ENCODE measurements at places on chromosomes 4 and X.
A peak's percentile ranks its signal among the peaks of the same experiment; 100 is the strongest.

DNA sequence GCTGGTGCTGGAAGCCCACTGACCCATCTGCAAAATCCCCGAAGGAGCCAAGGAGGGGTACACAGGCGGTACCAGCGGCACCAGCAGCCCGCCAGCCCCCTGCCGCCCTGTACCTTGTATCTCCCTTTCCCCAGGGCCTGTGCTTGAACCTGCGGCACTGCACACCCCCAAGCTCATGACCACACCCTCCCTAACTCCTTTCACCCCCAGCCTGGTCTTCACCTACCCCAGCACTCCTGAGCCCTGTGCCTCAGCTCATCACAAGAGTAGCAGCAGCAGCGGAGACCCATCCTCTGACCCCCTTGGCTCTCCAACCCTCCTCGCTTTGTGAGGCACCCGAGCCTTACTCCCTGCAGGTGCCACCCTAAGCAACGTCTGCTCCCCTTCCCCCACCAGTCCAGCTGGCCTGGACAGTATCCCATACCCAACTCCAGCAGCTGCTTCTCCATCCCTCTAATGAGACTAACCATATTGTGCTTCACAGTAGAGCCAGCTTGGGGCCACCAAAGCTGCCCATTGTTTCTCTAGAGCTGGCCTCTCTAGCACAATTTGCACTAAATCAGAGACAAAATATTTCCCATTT is 94.9 kb downstream of the LARP1B start:
- no peak for DNase-seq

DNA sequence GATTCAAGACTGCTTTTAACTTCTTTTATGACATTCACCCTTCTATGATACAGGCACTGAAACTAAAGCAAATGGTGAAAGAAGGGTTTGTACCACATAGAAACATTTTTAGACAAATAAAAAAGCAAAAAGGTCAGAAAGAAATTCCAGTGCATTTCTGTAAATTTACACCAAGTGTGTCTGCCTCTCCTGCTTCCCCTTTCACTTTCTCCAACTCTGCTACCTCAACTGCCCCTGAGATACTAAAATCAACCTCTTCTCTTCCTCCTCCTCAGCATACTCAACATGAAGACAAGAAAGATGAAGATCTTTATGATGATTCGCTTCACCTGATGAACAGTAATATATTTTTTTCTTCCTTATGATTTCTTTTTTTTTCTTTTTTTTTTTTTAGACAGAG is 187.9 kb downstream of the LRBA start:
- DNase-seq = no peak

- DNase-seq = no peak
Observed at GRCh38 chrX:25754399-25754798, 383.7 kb upstream of the MAGEB18 start.

- no peak for DNase-seq
Observed at GRCh38 chr4:124092541-124092984, 620.0 kb downstream of the ANKRD50 start.

DNA sequence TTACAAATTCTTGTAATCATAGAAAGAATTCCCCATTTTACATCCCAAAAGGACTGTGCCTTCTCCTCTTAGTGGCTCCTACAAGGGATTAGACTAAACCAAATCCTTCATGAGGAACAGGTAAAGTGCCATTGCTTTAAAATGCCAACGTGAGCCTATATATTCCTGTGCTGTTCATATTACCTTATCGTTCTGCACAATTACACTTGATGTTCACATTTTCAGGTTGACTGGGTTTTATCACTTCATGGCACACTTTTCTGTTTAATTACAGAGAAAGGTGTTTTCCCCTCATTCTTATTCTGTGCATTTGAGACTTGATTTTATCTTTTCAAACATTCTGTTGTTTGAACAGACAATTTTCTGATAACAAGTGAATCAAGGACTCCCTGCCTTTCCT is 645.6 kb upstream of the FTHL17 start:
- no peak for DNase-seq

- DNase-seq = no peak
Observed at GRCh38 chrX:39653691-39654090, 444.1 kb downstream of the BCOR start.

DNA sequence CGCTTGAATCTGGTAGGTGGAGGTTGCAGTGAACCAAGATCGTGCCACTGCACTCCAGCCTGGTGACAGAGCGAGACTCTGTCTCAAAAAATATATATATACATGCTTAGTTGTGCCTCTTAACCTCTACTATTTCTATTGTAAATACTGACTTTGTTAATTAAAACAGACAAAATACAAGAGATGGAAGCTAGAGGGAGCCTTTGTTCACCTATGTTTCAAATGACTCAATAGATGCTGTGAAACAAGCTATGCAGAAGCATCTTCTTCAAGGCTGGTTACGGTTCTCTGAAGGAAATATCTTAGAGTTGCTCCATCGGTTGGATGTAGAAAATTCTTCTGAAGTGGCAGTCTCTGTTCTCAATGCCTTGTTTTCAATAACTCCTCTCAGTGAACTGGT is 6.2 kb downstream of the NCAPG start:
- DNase-seq = no peak

DNA sequence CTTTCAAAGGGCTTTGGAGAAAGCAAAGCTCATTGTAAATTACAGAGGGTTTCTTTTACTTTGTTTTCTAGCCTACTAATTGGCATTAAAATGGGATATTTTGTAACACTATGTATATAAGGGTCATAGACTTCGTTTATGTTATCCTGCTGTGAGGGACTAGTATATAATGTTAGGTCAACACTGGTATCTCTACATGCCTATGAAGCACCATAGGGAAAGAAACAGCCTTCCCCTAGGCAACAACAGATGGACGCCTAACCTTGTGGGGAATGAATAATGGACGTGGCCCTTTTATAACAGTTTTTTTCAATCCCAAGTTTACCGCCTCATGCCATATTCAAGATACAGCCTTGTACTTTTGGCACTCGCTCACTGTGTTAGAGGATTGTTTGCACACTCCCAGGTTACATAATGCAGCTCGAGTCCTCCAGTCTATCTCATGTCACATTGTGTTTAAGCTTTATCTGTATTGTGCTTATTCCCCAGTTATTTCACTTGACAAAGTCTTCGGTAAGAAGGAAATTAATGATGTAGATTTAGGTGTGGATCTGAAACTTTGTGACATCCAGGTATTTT is 711.0 kb downstream of the RPA4 start:
- DNase-seq = no peak

GRCh38 chr4:59339631-59340030 is 1860.5 kb upstream of the ADGRL3 start:
- DNase-seq = no peak

- DNase-seq = no peak
Observed at GRCh38 chrX:118156953-118157608, 40.5 kb upstream of the KLHL13 start.

DNA sequence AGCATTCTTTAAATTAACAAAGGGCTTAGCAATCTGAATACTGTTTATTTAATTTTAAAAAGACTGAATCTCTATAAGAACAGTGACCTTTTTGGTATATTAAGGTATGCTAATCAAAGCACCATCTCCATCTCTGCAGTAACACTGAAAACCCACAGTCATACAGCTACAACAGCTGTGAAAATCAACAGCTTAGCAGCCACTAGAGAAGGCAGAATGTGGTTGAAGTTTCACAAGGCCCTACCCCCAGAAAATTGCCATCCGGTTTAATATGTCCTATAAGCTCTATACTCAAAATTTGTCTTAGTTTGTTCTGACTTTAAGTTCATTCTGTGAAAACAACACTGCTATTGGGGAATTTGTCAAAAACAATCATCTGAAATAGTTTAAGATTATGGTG is 128.7 kb downstream of the OPHN1 start:
- DNase-seq = no peak

DNA sequence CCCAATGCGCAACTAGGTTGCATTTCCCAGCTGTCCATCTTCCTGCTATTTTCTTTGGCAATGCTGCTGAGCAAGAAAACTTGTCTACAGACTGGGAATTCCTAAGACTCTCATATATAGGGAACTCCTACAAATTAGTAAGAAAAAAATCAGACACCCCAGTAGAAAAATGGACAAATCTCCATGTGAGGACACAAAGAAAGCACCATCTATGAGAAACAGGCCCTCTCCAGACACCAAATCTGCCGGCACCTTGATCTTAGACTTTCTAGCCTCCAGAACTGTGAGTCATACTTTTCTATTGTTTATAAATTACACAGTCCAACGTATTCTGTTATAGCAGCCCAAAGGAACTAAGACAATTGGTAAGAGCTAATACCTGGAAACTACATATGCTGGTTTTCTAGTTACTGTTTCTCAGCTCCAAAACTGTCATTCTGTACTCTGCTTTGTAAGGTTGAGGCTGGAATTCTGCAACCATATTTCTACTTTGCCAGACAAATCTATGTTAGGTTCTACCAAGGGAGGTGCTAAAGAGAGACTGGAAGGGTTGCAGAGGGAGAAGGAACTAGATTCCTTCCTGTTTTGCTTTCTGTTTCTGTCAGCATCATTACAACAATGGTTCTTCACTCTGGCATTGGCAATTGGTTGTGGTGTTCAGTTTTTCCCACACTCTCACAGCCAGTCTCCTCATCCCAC is 35.7 kb upstream of the FAM241A start:
- no peak for DNase-seq

GRCh38 chr4:36255577-36255976 is 11.3 kb upstream of the ARAP2 start:
- DNase-seq = no peak

GRCh38 chr4:159027535-159027934 is 75.3 kb upstream of the RAPGEF2 start:
- no peak for DNase-seq

GRCh38 chr4:46016306-46016705 is 107.5 kb downstream of the GABRG1 start:
- no peak for DNase-seq

GRCh38 chr4:142383800-142384470 is 462.2 kb downstream of the INPP4B start:
- no peak for DNase-seq

DNA sequence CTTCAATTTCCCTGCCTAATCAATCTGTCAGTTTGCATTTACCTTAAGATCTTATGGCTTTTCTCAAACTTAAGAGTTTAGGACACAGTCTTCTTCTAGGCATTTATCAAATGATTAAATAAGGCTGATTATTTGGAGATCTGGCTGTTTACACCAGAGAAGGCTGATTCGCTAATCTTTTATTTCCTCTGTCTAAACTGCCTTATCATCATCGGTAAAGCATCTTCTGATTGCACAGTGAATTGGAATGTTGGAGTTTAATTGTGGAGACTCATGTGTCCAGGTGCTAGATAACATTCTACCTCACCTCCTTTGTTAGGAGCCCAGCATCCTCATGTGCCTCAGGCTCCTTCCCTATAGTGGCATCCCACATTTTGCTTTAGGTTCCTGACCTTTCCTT is 100.3 kb upstream of the DDIT4L start:
- DNase-seq = no peak

DNA sequence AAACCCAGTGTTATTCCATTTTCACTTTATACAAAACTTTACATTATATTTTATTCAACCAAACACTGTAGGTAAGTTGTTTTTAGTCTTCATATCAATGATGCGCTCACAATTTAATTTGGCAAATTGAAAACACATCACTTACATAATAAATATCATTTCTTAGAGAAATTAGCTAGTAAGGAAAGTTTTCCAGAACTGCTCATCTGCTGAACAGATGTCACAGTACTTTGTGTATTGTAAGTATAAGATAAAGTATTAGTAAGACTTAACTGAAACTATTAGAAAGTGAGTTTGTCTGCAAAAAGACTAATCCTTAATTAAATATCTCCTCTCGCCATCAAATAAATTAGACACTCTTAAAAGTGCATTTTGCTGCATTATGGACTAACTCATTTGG is 108.7 kb upstream of the PACRGL start:
- no peak for DNase-seq

DNA sequence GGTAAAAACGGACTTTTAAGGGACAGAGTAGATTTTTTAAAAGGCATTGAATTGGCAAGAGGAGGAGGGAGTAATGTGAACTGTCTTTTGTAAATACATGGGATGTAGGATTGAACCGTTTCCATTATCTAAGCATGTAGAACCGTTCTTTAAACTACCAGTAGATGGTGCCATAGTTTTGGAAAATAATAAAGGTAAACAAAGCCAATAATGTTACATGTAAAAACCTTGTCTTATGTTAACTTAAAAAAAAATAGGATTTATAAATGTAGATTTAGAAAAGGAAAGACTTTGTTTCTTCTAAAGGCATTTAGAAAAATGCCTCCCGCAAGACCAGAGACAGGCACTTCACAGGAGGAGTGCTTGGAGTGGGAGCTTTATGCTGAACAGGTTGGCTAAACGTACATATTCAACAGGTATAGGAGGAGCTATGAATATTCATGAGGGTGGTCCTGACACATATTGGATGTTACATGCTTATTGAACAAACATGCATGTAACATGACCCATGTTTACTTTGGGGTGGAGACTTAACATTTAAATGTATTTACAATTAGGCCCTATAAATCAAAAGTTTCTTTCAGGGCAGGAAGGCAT is 45.5 kb upstream of the FAM241A start:
- DNase-seq = peak; percentile 46

GRCh38 chr4:90614371-90614770 is 487.2 kb downstream of the CCSER1 start:
- DNase-seq = no peak

DNA sequence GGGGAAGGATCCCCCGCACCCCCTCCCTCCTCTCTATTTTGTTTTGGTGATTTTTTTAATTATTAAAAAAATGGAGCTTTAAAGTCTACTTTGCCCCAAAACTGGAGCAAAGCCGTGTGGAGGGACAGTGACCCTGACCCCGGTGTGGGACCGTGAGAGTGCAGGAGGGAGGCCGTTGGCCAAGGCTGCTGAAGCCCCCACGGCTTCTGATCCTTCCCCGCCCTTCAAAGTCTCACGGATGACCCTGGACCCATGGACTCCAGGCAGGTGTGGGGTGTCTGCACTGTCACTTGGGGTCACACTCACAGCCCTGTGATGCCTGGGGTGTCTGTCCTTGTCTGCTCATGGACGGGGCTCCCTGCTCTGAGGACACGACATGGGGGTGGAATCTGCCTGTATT is 133.3 kb downstream of the CPZ start:
- no peak for DNase-seq

GRCh38 chr4:72568959-72569718 is at the start of gene ADAMTS3:
Gene ADAMTS3, minus strand, starts transcription at chr4:72569221. Its CDS starts 459 bp downstream, at chr4:72568762.
- DNase-seq = no peak

- no peak for DNase-seq
Observed at GRCh38 chrX:148612431-148612830, 112.0 kb downstream of the AFF2 start.

DNA sequence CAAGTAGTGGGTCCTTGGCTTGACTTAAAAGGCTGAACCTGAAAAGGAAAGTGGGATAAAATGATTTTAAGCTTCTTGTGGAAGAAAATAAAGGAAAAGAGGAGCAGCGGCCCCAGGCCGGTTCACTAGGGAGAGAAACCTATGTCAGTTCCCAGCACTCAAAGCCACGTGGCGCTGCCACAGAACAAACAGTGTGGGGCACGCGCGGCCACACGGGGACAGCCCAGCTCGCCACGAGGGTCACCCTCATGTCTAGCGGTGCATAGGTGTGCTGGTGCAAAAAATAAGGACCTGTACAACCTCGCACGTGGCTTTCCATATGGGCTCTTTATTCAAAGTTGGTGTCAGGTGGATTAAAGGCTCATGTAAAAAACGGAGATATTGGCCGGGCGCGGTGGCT is 17.1 kb downstream of the MSANTD1 start:
- no peak for DNase-seq

Measured in NCI-H748 treated with DMSO at 0.1 percent for 48 hours (cell line).